Sigmoid colon (tissue), 7 donors: ENCODE measurements at places on chromosomes 3 and 15. TPM values are rescaled to one million over a fixed set of nuclear protein-coding genes. Genes with fewer than 3 reads are reported as not detected.

DNA sequence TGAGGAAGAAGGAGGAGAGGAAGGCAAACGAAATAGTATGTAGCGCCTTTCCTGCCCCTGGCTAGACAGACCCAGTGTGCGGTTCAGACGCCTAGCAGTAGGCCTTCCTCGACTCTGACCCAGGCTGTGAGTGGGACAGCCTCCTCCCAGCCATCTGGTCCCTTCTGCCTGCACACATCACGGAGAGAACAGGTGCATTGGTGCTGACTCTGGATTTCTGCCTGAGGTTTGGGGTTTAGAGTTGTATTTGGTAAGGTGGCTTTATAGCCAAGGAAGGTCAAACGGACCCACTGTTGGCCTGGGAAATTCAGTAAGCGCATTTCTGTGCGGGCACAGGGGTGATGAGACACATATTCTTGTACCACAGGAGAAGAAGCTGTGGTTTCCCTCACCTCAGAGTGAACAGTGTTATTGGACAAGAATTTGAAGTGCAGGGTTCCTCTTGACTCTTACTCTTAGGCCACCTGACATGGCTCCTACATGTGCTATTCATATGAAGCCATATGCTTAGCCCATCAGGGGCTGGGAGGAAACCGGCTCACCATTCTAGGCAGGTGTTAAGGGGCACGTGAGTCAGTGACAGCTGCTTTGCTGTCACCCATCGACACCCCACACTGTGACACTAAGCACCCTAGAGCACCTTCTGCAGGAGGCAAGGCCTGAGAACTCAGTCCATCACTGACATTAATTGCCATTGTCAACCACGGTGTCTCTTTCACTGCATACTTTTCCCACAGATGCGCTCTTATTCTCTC is 143.3 kb downstream of the CHDH start:
- H3K4me1 ChIP-seq = no peaks in the 10 kb centered on the region
- no peaks in the 10 kb centered on the region for H3K36me3 ChIP-seq
- DNase-seq = no peak
- H3K27ac ChIP-seq = no peak overlapping the region
- H3K4me3 ChIP-seq = no peak overlapping the region
- H3K27me3 ChIP-seq = no peaks in the 10 kb centered on the region

DNA sequence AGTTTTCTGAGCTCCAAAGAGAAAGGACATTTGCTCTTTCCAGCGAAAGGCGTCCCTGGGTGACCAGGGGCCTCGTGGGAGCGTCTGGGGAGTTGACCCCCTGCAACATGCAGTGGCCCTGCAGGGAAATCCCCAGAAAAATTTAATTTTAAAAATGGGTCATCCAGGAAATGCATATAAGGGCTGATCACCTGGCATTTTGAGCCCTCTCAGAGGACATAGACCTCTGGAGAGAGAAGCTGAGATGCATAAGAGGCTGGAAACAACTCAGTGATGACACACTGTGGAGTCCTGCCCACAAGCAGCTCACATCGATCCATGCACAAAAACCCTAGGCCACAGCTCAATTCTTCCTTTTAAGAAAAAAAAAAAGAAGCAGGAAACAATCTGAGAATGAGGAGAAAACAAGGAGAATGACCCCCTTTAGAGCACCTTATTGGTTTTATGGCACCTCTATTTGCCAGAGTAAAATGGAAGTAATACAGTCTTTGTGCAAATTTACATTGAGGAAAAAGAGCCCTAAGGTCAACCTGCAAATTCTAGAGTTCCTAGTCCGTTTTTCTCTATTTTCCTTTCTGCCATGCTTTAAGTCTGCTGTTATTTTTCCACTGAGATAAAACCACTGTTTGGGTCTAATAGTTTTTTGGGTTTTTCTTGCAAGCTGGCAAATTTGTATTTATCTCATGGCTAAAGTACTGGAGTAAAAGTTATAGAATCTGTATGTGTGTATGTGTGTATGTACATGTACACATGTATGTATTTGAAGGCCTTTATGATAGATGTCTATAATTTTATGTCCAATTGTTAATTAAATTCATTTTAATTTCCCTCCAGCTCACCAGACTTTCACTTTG is 6.9 kb upstream of the BDH1 start:
- H3K27me3 ChIP-seq = no peaks in the 10 kb centered on the region
- no peak overlapping the region for H3K27ac ChIP-seq
- H3K36me3 ChIP-seq = no peaks in the 10 kb centered on the region

Gene CCDC54
- total RNA-seq = not detected

- no peaks in the 10 kb centered on the region for H3K36me3 ChIP-seq
- no peak for DNase-seq
- H3K27ac ChIP-seq = no peak overlapping the region
- no peaks in the 10 kb centered on the region for H3K27me3 ChIP-seq
- no peak overlapping the region for H3K4me3 ChIP-seq
Observed at GRCh38 chr15:28904541-28905315, 19.0 kb downstream of the APBA2 start.

Gene MASP1
- 115 TPM for total RNA-seq

Gene SMCO1
- total RNA-seq = not detected

GRCh38 chr15:80228959-80229610 is 22.9 kb downstream of the CTXND1 start:
- no peaks in the 10 kb centered on the region for H3K27me3 ChIP-seq
- DNase-seq = no peak
- H3K36me3 ChIP-seq = no peaks in the 10 kb centered on the region
- no peak overlapping the region for H3K4me3 ChIP-seq
- no peak overlapping the region for H3K27ac ChIP-seq

- no peak overlapping the region for H3K27ac ChIP-seq
- no peaks in the 10 kb centered on the region for H3K36me3 ChIP-seq
- H3K4me1 ChIP-seq = no peaks in the 10 kb centered on the region
- no peaks in the 10 kb centered on the region for H3K27me3 ChIP-seq
Observed at GRCh38 chr3:176992978-176993377, 204.3 kb downstream of the TBL1XR1 start.

DNA sequence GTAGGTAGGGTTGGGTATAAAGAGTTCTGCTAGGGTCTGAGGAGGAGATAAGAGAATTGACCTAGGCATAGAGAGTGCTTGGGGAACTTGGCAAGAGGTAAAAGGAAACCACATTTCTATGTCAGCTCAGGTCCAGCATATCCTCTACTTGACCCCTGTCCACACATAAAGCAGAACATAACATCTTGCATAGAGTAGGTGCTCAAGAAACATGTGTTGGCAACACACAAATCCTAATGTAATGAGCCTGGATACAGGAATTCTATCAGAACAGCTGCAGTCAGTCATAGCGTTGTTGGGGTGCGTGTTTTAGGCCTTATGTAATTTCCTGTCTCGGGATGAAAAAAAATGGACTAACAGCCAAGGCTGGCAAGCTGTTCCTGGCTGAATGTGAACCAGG is 35.0 kb upstream of the PLCL2 start:
- no peak for DNase-seq
- H3K36me3 ChIP-seq = no peaks in the 10 kb centered on the region
- H3K27me3 ChIP-seq = no peaks in the 10 kb centered on the region
